ENCODE measurements at places on chromosomes 4 and X.

DNA sequence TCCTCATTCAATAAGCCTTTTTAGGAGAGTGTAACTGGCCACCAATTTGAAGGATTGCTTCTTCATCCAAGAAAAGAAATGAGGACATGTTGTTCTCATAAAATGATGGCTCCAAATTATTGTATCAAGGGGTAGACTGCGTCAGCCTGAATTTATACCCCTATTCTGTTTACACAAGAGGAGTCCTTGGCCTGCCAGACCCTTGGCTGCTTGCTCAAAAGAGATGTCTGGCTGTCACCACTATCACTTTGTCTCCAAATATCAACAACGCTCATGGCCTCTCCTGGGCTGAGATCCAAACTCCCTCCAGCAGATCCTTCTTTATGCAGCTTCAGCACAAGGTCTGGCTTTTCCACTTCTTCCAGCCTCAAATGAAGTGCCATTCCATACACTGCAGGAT is 127.9 kb downstream of the OR13H1 start:
- no peak for DNase-seq

DNA sequence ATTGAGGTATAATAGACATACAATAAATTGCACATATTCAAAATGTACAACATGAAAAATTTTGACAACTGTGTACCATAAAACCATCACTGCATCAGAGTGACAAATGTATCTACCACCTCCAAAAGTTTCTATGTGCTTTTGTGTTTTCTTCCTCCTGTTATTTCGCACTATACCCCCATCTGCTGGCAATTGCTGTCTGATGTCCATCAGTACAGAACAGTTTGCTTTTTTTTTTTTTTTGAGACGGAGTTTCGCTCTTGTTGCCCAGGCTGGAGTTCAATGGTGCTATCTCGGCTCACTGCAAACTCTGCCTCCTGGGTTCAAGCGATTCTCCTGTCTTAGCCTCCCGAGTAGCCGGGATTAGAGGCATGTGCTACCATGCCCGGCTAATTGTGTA is 154.3 kb upstream of the GIMD1 start:
- DNase-seq, result no peak

DNA sequence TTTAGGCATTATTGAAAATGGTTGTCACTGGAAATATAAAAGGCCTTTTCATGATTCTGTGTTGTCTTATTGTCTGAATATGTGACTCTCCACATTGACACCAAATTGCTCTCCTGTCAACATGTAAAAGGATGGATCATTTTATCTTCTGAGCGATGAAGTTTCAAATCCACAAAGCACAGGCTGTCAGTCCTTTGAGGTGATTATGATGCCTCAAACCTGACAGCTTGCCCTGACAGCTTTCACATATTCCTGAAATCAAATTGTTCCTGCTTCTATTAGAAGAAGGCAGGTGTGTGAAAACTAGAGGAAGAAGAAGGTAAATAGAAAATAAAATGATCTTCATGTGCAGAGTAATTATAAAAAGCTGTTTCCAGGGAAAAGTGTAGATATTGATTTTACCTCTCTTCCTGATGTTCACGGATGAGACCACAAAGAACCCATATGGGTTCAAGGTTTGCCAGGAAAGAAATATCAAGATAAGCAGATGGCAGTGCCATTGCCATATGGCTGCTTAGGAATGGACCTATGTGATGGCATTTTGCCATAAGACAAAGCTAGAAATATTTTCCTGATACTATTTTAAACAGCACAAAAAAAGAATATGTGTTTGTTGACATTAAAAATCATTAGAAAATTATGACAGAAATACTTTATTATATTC is 1006.3 kb upstream of the AGA start:
- no peak for DNase-seq

- DNase-seq, result no peak
Measured at GRCh38 chr4:8404791-8405515, 35.6 kb downstream of the ACOX3 start.

DNA sequence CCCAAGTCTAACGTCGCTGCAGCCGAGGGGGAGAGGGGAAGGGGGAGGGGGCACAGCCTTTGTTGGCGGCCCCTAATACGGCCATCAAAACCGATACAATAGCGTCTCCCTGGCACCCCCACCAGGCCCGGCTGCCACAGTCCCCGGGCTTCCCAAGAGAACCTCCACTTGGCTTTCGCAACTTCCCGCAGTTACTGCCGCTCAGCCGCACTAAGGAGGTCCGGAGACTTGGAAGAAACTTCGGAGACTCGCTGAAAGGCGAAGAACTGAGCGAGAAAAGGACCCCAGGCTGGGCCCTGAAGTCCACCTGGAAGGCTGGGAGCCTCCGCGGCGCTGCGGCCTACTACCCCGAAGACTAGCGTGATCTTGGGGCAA is 2.8 kb downstream of the NKX6-1 start:
- no peak for DNase-seq

GRCh38 chr4:73127839-73128453 is 58.4 kb upstream of the COX18 start:
- no peak for DNase-seq

GRCh38 chrX:32448320-32448719 is 763.0 kb downstream of the DMD start:
- DNase-seq, result no peak

GRCh38 chrX:18871970-18872369 is 111.9 kb downstream of the PHKA2 start:
- DNase-seq, result no peak

DNA sequence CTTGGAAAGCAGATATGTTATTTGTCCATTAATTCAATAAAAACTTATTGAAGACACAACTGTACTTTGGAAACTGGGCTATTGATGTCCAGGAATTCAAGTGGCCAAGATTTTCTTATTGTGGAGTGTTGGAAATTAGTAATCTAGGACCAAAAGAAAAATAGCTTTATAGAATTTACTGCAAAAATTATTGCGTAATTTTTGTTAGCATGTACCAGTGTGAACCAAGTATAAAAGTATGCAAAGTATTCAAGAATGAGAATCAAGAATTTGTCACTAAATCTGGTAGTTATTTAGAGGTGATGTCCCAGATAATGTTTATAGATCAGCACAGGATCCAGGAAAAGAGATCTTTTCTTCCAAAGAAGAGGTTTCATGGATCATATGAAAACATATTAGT is 468.9 kb upstream of the CTSO start:
- no peak for DNase-seq

DNA sequence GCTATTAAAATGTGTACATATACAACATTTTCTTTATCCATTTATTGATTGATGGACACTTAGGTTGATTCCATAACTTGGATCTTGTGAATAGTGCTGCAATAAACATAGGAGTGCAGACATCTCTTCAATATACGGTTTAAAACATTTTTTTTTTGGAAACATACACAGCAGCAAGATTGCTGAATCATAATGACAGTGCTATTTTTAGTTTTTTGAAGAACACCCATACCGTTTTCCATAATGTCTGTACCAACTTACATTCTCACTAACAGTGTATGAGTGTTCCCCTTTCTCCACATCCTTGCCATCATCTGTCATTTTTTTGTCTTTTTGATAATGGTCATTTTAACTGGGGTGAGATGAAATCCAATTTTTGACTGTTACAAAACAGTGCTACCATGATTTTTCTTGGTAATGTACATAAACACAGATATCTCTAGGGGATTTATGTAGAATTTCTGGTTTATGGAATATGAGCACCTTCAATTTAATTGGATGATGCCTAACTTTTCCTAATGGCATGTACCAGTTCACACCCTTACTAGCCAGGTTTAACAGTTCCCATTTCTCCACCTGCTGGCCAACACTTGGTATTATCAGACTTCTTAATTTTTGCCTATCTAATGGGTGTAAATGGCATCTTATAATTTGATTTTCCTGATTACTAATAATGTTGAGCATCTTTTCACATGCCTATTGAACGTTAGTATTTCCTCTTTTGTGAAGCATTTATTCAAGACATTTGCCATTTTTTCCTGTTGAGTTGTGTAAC is 21.0 kb upstream of the TMSB15B start:
- DNase-seq, result no peak

- DNase-seq, result no peak
Measured at GRCh38 chr4:1445716-1446445, 39.6 kb upstream of the NKX1-1 start.

GRCh38 chr4:113564493-113564892 is 197.0 kb downstream of the CAMK2D start:
- no peak for DNase-seq

DNA sequence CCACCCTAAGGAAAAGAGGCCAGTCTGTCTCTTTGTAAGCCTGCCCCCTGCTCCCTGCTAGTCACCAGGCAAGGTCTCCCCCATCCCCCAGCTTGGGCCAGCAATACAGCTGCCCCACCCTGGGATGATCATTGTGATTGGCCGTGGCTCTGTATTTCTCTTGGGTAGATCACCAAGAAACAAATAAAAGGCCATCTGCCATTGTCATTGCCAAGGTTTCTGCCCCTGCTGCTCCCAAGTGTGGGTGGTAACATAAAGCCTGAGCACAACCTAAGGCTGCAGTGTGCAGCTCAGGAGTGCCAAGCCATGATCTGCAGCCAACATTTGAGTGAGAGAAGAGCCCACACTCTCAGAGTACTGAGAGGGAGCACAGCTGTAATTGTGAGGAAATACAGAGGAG is 241.0 kb upstream of the POF1B start:
- DNase-seq, result no peak

DNA sequence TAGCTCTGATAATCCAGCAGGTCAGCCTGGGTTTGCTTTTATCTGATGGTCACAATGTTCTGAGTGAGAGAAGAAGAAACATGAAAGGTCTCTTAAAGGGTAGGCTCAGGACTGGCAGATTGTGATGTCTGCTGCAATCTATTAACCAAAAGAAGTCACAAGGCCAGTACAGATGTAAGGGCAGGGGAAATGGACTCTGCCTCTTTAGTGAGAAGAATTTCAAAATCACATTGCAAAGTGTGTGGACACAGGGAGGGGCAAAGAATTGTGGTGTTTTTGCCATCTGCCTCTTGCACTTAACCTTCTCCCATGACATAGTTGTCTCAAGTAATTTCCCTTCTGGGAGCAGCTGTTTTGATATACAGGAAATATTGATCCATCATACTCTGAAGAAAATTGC is 40.9 kb downstream of the IL1RAPL1 start:
- no peak for DNase-seq

- no peak for DNase-seq
Measured at GRCh38 chr4:125350470-125351135, 35.8 kb downstream of the FAT4 start.

DNA sequence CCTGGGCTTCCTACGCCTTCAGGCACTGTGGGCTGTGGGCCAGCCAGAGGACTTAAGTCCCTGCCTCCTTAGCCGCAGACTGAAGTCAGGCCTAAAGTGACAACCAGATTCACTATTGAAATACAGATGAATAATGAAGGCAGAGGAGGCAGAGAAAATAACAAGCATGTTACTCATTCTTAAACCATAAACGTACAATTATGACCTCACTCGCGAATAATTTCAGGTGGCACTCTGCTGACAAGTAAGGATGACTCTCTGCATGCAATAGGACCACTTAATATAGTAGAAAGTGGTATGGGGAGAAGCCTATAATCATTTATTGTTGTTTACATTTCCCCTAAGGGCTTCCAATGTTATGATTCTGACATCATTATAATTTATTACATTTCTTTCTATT is 409.2 kb upstream of the FGF13 start:
- no peak for DNase-seq

DNA sequence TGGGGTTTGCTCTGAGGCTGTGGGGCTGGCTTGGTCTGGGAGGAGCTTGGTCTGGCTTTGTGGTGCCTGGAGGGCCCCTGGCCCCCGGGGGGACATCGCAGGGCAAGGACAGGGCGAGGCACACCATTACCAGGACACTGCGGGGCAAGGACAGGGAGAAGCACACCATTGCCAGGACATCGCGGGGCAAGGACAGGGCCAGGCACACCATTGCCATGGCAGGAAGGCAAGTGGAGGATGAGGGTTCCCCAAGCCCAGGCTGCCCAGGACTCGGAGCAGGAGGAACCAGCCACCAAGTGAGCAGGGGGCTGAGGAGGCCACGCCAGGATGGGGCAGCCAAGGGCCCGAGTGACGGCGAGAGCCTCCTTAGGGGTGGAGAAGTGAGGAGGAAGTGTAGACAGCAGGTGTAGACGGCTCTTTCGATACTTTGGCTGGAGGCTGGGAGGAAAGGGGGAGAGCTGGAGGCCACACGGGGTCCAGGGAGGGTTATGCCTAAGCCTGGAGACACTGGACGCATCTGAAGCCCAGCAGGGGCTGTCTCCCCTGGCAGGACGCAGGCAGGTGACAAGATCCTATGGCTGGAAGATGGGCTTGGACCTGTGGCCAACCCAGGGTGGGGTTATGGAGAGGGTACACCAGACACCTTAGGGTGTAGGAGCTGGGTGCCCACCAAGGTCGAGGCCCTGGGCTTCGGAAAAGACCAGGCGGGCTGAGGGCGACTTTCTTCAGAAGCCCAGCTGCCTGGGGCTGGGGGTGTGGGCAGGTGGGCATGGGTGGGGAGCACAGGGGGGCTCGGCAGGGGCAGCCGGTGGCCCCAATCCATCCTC is 7.3 kb downstream of the NKX1-1 start:
- no peak for DNase-seq

DNA sequence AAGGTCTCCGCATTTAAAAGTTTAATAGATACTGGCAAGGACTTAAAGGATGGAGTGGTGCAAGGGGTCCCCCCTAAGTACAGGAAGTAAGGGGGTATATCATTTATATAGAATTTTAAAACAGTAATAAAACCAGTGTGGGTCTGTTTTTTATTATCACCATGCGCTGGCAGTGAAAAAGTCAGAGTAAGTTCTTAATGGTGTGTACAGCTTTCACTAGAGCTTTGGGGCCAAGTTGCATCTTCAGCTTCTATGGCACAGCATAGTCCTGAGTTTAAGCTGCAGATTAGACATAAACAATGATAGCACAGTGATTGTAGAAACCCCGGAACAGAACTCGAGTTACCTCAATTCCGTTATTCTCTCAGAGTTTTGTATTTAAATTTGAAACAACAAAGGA is 27.6 kb downstream of the RHOH start:
- DNase-seq, result no peak

DNA sequence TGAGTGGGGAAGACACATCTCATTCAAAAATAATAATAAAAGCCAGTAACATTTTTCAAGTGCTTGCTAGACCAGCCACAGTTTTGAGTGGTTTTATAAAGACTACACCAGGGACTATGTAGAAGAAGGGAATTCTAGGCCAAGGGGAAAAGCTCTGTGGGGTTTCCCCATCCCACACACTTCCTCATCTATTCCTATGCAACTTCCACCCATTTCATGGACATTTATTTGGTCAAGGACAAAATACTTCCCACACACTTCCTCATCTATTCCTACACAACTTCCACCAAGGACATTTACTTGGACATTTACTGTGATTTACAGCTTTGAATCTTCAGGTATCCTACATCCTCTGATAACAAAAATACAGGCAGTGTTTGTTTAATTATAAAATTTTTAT is 86.5 kb upstream of the KLF3 start:
- no peak for DNase-seq

- DNase-seq, result no peak
Measured at GRCh38 chr4:137065311-137065710, 467.0 kb downstream of the PCDH18 start.

- DNase-seq, result no peak
Measured at GRCh38 chr4:54074381-54074780, 10.0 kb upstream of the CHIC2 start.
